OCI-M1 (cell line): ENCODE measurements at places on chromosomes 6 and 20.

DNA sequence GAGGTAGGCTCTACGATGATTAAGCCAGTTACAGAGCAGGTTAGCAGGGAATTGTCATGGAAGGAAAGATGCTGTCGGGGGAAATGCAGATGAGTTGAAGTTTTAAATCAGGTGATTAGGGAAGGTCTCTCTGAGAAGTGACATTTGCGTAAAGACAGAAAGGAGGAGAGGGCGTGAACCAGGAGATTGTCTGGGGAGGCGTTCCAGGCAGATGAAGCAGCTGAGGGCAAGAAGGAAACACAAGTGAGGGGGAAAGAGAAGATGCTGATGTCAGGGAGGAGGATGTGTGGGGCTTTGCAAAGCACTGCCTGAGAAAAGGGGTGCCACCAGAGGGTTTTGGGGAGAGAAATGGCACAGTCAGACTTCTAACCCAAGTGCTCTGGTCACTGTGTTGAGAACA, 2.5 kb upstream of the TMEM14B start:
- DNase-seq = no peak

GRCh38 chr6:6699741-6700367, 111.3 kb downstream of the LY86 start:
- no peak for DNase-seq

DNA sequence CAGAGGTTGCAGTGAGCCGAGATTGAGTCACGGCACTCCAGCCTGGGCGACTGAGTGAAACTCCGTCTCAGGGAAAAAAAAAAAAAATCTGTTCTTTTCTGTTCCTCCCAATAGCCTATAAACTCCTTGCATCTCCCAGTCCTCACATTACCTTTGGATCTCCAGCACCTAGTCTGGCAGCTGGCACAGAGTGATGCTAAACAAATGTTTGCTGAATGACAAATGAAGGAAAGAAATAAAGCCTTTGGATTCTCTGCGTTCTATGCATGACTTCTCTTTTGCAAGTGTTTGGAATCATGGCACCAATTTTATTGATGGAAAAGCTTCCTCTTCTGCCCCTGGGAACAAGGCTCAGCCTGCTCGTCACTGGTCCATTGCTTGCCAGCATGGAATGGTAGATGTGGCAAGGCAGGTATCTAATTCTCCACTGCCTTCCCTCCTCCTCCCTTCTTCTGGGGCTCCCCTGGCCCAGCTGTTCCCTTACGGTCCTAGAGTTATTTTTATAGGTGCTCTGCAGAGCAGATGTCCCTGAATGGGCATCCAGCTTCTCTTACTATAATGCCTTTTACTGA, 53.6 kb upstream of the FYN start:
- DNase-seq = no peak

GRCh38 chr20:58137236-58137635, 91.2 kb downstream of the ANKRD60 start:
- no peak for DNase-seq

- DNase-seq = no peak
These were observed 126.8 kb downstream of the MAP3K7 start for GRCh38 chr6:90460051-90460450.

DNA sequence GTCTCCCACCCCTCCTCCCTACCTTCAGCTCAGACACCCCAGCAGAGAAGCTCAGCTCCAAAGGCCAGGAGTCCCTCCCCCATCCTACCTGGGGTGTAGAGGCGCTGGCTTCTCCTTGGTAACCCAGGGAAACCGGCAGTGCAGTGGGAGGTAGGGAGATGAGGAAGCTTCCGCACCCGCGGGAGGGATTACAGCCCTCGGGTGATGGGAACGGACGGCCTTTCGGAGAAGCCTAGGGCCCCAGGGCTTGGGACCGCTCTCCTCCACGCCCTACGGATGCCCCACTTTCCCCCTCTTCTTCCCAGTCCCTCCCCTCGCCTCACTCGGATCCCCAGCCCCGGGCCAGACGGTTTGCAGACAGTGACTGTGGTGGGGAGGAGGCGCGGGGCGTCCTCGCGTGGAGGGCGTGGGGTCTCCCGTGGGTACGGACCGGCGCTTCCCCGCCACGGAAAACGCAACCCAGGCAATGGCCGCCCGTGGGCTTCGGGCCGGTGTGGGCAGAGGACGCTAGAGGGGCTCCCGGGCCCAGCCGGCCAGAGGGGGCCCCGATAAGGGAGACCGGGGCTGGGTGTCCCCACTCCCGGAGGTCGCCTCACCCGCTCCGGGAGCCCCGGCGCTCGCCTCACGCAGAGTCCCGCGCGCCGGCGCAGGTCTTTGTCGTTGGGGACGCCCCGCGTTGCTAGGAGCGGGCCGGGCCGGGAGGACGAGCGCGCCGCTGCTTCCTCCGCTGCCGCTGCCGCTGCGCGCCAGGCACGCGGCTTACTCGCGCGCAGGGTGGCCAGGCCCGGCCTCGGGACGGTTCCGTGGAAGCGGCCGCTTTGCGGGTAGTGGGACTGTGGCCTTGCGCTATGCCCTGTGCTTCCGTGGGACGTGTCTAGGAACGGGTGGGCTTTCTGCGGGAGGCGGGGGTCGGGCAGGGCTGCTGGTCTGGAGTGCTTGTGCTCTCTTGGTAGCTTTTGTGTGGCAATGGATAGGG, 15.8 kb downstream of the AARS2 start:
- DNase-seq = peak; percentile 35

DNA sequence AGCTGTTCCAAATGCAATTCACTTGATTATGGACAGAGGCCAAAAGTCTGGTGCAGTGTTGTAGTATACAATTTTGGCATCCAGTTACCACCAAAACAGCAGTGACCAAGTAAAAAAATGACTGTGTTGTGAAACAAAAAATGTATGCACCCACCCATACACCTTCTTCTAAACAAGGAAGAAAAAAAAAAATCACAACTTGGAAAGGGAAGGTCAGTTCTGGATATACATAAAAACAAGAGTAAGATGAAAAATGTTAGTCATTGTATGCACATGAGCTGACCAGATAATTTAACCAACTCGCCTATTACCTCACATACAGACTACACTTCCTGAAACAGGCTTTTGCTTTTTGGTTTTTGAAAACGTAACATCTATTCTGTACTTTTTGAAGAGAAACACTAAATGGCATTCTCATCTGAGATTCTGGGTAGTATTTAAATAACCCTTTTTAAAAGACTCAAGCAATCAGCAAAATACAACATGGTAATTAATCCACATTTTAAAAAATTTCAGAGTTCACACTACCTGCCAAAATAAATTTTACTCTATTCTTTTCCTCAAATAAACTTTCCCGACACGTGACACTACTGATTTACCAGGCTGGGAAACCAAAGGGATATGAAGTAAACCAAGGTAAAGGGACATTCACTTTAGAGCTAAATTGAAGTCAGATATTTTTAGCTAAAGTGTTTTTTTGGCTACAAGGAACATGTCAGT, 141.6 kb upstream of the SHLD1 start:
- peak; percentile 74 for DNase-seq

GRCh38 chr6:40075056-40075590, 140.9 kb upstream of the MOCS1 start:
- no peak for DNase-seq

- DNase-seq = no peak
These were observed 161.2 kb downstream of the PTPRT start for GRCh38 chr20:43028470-43028869.

DNA sequence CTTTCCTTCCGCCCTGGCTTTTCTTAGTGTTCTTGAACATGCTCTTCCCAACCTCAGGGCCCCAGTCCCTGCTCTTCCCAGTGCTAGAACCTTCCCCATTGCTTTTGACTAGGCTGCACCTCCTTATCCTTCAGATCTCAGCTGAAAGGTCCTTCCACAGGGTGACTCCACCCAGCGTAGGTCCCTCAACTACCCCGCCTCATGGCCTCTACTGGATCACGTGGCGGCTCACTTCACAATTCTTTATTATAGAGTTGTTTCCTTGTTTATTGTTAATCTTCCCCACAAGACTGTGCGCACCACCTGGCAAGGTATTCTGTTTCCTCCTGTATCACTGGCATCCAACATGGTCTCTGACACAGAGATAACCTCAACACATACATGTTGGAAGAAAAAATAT, 31.2 kb downstream of the TTLL9 start:
- DNase-seq = no peak

DNA sequence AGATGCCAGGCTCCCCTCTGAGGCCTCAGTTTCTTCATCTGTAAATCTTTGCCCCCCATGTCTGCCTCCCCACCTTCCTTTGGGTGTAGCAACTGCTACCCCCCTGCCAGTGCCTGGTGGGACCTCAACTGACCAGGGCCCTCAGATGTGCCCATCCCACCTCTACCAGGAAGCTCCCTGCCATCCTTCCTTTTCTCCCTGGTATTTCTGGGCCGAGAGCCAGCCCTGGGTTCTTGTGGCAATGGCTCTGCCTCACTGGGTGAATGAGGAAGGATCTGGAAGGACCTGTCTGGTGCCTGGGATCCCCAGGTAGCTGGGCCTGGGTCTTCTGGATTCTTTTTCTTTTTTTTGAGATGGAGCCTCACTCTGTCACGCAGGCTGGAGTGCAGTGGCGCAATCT, 141.1 kb upstream of the RNF24 start:
- no peak for DNase-seq

DNA sequence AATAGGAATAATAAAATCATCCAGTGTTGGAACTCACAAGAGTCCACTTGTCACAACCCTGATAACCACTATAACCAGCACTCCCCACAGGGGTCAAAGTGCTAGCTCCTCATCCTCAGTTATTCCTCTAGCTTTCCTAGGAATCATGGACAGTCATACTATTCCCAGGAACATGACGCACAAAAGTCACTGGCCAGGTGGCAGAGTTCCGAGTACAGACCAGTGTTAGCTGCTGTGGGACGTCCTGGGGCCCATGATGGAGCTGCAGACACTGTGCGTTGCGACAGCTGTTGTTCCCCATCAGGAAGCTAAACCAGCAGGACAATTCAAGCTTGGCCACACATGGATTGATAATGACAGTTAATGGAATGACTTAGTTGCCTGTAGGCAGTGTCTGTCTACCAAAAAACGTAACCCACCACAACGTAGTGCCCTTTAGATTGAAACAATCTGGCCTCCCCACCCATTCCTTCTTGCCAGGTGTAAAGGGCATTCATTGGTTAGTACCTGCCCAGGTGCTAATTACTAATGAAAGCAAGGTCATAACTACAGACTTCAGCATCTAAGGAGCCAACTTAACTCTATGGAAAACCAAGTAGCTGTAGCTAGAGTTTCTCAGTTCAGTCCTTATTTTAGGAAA, 17.4 kb downstream of the EZR start:
- DNase-seq = no peak

- no peak for DNase-seq
These were observed 138.1 kb upstream of the SLC24A3 start for GRCh38 chr20:19074356-19074755.

DNA sequence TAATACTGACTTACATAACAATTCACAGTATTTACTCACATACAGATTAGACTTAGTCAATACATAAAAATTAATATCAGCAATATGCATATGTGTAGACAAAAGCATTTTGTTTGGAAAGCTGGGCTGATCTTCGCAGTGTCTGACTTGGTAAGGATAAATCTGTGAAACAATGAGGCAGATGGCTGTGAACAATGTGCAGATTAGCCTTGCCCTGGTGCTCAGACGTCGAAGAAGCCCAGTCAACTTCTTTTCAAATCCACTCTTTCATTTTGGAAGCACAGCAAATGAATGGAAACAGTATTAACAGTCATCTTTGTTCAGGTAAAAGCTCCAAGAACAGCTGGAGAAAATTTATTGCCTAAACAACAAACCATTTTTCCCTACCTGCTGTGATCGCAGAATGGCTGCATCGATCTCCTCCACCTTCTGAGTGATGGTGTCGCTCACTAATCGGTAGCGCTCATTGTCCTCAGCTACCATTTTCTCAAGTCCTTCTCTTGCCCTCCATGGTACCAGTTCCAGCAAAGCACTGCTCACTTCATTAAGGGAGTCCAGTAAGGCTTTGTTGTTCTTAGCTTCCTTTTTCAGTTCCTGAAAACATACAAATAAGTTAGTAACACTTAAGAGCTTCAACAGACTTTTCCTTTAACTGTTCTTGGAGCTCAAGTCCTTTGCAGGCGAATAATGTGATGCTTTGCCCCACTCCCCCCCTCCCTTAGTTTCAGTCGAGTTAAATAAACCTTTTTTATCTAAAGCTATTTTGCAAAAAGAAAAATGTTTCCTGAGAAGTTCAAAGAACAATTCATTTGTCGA, 116.5 kb downstream of the DST start:
- no peak for DNase-seq

DNA sequence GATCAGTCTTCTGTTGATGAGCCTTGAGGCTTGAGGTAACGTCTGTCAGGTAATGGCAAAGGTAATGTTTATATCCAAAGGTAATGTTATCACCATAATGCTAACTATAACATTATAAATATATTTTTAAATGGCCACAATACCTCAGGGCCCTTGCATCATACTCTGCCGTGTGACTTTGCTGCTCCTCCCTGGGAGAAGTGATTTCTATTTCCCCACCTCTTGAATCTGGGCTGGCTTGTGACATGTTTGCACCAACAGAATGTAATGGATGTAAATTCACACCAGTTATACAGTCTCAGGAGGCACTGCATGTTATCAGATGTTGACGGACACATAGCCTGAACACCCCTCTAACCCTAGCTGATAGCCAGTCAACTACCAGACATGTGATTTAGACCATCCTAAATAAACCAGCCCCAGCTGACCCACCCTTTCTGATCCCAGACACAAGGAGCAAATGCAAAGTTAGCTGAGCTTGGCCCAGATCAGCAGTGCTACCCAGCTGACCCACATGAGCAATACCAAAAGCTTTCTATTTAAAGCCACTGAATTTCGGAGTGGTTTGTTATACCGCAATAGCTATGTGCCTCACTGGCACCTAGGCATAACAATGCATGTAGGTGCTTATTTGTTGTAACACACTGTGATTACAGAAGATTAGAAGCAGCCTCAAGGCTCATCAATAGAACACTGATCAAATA, 93.8 kb upstream of the SIRPA start:
- peak; percentile 25 for DNase-seq

DNA sequence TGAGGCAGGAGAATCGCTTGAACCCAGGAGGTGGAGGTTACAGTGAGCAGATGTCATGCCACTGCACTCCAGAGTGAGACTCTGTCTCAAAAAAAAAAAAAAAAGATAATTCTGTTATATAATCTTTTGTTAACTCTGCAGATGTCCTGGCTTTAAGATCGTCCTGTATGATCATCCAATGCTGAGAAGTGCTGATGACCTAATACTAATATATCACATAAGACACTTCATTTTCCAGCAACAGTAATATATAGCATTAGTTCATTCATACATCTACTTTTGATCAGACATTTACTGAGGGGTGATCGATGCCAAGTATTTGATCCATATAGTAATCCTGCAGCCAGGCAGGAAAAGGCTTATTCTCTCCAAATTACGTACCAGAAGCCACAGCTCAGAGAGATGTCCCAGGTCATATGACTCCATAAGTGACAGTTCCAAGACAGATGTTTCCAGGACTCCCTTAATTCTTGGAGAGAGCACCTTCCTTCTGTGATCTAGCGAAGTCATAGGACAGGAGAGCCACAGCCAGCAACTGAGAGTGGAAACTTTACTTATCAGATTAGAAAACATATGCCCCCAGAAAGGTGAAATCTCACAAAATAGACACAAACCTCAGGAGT, 60.7 kb downstream of the SHLD1 start:
- no peak for DNase-seq

DNA sequence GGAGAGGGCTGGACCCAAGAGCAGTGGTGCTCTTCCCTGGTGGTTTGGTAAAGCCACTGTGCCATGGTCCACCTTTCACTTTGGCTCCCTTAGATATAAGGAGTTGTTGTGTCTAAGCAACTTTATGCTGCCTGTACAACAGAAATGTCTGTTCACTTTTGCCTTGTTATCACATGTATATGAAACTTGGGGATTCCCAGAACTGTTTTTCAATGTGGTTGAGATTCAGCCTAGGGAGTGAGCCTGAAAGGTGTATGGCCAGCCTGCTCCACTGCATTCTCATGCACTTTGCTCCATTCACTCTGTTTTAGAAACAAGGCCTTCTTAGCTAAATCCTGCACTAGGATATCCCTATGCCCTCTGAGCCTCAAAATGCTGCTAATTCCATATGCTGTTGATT, 234.5 kb upstream of the THEMIS start:
- no peak for DNase-seq
